ENCODE measurements at places on chromosomes 2 and 18.

- DNase-seq = no peak
Observed at GRCh38 chr2:141848191-141848590, 282.6 kb downstream of the LRP1B start.

DNA sequence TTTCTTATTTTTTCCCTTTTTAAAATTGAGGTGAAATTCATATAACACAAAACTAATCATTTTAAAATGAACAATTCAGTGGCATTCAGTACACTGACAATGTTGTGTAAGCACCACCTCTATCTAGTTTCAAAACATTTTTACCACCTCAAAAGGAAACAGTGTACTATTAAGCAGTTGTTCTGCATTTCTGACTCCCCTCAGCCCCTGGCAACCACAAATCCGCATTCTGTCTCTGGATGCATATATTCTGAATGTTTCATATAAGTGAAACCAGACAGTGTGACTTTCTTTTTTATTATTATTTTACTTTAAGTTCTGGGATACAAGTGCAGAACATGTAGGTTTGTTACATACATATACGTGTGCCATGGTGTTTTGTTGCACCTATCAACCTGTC lies 19.2 kb upstream of the TANK start:
- DNase-seq = peak; percentile 63

DNA sequence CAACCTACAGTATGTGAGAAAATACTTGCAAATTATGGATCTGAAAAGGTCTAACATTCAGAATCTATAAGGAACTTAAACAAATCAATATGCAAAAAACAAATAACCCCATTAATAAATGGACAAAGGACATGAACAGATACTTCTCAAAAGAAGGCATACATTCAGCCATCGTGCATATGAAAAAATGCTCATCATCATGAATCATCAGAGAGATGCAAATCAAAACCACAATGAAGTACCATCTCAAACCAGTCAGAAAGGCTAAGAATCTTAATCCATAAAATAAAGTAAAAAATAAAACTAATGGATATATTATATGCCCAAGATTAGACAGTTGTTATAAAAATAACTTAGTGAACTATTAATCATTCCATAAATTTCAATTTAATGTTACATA lies 154.0 kb downstream of the CALCRL start:
- no peak for DNase-seq

DNA sequence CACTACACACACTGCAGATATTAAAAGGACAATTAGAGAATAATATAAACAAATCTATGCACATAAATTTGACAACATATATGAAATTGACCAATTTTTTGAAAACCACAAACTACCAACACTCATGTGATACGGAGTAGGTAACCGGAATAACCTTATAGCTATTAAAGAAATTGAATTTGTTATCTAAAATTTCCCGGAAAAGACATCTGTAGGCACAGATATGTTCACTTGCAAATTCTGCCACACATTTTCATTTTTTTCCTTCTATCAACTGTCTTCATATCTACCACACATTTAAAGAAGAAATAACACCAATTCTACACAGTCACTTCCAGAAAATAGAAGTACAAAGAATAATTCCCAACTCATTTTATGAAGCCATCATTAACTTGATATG lies 22.4 kb downstream of the NLRC4 start:
- no peak for DNase-seq

DNA sequence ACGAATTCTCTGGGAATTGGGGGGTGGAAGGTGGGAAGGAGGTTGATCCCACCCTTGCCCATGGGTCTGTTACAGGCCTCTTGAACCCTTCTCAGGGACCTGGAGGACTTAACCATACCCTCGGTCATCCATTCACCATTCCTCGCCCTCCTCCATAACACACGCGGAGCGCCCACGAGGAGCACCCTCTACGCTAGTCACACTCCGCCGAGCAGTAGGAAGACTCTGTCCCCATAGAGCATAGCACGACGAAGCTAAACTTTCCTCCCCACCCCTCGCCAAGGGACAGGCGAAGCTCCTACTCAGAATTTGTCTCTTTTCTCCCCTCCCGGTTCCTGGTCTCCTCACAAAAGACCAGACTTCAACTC lies 611 bp upstream of the ITSN2 start:
- no peak for DNase-seq

- DNase-seq = no peak
Observed at GRCh38 chr18:73774811-73775509, 372.7 kb downstream of the FBXO15 start.

DNA sequence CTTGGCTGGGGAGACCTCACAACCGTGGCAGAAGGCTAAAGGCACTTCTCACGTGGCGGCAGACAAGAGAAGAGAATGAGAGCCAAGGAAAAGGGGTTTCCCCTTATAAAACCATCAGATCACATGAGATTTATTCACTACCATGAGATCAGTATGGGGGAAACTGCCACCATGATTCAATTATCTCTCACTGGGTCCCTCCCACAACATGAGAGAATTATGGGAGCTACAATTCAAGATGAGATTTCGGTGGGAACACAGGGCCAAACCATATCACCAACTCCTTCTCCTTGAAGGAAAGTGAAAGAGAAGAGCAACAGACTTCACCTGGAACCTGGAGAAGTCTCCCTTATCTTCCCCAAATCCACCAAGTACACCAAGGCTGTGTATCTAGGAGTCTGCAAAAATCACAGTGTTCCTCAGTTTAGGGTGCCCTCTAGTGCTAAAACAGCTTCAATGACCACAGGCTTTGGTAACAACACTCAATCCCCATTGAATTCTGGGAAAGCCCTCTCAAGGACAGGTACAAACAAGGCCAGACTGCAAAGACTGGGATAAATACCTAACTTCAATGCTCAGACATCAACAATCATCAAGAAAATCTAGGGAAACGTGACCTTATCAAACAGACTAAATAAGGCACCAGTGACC lies 148.8 kb upstream of the SRD5A2 start:
- peak; percentile 51 for DNase-seq

- no peak for DNase-seq
Observed at GRCh38 chr18:57431467-57432080, 3.6 kb upstream of the ONECUT2 start.

All from NB4 (cell line).